ENCODE measurements at places on chromosomes 4 and X.

DNA sequence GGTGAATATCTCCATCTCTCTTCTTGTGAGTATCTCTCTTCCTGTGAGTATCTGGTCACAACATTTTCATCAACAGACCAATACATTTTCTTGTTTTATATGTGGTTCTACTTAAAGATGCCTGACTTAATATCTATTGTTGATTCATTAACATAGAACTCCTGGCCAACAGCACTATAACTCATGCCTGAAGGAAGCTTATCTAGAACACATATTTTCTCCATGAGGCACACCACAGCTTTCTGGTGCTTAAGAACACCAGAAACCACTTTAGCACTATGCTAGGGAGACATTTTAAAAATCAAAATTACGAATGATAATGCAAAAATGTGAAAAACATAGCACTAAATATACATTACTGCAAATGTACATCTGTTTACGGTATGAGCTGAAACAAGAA lies 190.4 kb downstream of the GABRB1 start:
- no peak for DNase-seq

- no peak for DNase-seq
Observed at GRCh38 chr4:2843941-2844584, 419 bp downstream of the ADD1 start.

DNA sequence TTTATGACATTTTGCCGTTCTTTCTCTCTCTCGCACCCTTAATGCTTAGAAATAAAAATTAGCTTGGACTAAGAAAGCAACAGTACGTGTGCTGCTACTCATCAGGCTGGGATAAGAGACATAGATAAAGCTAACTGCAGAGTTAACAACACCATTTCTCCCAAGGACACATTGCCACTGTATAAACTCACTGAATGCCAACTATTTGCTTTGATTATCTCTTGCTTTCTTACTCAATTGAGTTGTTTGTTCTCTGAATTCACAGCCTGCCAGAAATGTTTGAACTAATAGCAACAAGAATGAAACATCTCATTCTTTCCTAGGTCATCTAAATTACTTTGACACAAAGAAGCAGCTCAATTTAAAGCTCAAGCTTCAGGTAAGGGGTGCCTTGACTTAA lies 34.6 kb downstream of the F8 start:
- no peak for DNase-seq

GRCh38 chrX:14896273-14896672 lies 23.1 kb downstream of the MOSPD2 start:
- DNase-seq: no peak

GRCh38 chr4:81811562-81812293 lies 340.0 kb upstream of the RASGEF1B start:
- no peak for DNase-seq

DNA sequence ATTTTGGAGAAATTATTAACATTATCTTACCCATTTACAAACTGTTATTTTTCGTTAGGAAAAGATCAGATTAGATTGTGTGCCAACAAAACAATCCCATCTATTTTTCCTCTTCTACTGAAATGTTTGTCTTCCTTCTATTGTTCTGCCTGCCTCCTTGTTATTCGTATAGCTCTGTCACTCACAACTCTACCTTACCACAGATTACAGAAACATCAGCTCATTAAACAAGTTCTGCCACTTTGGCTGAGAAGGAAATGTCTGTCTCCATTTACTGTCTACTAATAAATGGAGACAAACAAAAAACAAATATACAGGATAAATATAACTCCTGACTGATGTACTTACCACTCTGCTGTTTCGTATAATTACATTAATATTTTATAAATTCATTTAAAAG lies 211.4 kb downstream of the ENOX2 start:
- DNase-seq: no peak

GRCh38 chrX:86349115-86349514 lies 200.9 kb downstream of the DACH2 start:
- DNase-seq: no peak

DNA sequence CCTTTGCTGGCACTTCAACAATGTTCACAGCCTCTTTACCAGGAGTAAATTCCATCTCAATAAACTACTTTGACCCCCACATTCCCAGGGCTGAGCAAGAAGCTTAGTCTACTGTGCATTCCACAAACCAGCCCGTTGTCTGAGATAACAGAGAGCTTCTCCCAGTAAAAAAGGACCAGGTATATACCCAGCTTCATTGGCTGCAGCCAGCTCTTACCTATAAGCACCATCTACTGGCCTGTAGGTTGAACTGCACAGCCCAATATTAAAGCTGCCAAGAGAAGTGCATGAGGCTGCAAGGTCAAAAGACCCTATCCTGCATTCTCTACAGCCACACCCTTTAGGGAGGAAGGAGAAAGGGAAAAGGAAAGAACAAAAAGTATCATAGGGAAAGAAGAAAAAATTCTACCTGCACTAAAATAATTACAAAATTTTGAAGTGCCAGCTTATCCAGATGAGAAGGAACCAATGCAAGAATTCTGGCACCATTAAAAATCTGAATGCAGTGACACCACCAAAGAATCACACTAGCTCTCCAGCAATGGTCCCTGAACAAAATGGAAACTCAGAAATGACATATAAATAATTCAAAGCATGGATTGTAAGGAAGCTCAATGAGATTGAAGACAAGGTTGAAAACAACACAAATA lies 45.7 kb upstream of the INTU start:
- no peak for DNase-seq

- DNase-seq: no peak
Observed at GRCh38 chr4:20412072-20412471, 160.4 kb downstream of the SLIT2 start.

DNA sequence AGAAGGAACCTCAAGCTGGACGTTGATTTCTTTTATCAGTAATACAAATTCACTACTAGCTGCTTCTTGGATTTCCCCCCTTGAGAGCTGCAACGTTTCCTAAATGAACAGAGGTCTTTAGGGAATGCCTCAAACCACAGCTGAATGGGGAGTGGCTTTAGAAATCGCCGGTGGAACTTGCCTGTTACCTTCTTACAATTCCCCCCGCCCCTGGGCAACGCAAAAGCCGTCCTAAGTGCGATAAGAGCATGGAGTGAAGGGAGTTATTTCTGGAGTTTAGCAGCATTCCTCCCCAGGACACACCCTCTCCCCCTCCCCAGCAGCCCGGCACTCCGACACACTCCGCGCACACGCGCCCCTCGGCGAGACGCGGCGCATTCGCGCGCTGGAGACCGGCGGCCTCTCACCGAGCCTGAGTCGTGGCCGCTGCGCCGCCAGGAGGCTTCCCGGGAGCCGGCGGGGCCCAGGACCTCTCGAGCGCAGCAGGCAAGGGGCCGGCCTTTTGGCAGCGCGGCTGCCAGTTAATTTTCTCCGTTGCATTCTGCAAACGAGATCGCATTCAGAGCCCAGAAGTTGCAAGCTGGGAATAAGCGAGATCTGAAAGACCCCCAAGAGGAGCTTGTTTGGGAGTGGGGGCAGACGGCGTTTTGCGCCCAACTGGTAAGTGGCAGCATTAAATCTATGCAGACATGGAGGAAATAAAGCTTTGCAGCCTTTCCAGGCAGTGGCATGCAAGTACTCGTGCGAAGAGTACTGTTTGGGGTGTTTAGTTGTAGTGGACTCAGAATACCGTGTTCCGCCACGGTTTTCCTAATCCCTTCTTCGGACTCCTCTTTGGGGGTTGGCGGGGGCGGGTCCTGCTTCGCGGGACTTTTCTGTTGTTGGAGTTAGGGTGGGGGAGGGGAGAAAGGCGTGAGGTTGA lies 134.7 kb downstream of the PALLD start:
- no peak for DNase-seq

DNA sequence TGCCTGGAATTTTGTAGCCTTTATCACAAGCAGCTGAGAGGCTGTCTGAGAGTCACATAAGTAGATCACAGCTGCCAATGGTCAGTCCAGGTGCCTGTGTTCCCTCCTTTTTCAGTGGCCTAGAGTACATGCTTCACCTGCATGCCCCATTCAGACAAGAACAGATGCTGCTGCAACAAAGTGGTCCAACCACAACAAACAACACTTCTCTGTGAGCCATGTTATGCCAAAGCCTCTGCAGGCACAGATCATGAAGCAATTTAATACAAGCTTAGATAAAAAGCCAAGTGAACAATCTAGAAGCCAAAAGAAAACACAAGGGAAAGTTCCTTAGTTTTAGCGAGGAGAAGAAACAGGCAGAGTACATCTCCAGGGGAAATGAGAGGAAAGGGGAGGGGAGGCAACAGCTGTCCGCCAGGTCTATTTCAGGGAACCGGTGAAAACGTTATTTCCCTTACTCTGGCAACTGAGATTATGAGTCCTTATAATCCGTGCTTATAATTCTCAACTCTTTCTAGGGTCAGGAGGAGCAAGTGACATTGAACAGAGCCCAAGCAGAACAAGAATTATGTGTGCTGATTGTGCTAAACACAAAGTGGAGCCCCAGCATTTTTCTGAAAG lies 92.6 kb downstream of the TSPAN5 start:
- DNase-seq: no peak

DNA sequence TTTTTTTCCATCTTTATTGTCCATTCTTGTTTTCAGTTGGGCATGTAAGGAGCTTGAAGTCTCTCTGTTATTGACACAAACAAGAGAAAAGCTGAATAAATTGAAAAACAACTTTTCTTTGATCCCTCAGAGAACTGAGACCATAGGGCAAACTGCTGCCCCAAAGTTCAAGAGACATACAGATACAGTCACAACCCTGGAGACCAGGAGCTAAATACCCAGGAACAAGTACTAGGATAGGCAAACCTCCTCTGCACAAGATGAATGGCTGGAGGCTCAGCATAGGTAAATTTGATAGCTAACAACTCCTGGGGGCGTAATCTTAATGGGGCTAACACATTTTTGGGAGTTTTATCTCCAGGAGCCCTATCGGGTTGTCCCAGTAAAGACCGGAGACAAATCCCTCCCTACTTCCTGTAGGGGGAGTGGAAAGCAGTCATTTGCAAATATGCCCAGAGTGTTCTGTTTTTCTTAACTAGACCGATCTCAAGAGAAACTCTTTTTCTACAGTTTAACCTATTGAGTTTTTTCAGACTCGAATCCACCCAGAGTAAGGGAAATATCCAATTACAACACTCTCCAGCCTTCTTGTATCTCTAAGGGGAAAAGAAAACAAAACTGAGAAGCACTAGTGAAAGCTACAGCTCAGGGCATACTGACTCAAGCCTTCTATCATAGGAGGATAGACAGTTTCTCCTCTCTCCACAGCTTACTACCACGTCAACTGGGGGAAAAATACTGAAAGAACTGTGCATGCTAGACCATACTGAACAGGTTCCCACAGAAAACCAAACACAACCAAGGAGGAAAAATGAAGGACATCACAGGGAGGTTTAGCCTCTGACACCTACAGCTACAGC lies 23.1 kb downstream of the MAGEA8 start:
- no peak for DNase-seq

DNA sequence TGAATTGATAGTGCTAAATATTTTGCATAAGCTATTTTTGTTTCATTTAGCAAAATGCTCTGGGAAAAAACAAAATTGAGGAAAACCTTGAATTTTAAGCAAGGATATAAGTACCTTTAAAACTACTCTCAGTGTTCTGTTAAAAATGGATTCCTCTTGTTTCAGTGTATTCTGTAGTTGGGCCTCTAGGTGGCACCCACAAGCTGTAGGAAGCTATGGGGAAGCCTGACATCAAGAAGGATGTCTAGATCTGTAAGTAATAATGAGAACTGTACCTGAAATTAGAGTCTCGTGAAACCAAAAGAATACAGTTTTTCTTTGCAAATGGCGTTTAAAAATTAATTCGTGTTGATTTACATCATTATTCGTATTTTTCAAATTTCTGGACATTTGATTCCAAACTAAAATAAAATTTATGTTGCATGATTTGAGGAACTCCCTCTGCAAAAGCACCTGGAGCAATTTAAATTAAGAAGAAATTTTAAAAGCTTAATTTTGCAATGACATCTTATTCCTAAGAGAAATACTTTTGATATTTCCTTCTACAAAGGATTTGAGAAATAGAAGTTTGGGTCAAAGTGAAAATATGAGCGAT lies 51.2 kb downstream of the TMPRSS11E start:
- DNase-seq: peak; percentile 41

- no peak for DNase-seq
Observed at GRCh38 chrX:42025861-42026260, 102.5 kb upstream of the CASK start.

- DNase-seq: no peak
Observed at GRCh38 chr4:86264241-86264640, 95.6 kb downstream of the MAPK10 start.

DNA sequence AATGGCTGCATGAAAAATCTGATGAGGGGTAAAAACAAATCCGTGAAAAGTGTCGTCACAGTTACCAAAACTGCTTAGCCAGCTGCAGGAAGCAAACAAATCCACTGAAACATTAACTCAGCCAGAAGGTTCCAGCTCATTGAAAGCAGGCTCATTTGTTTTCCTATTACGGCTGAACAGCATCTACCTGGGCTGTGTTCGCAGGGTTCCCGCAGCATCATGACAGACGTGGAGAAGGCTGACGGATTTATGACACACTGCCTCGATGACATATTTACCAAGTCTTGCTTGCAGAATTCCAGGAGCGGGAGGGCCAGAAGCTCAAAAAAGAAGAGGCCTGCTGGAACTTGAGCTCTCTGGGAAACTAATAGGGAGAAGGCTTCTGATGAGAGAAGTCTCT lies 781.1 kb downstream of the RAB28 start:
- DNase-seq: no peak

- no peak for DNase-seq
Observed at GRCh38 chr4:21864686-21865085, 83.9 kb downstream of the KCNIP4 start.

DNA sequence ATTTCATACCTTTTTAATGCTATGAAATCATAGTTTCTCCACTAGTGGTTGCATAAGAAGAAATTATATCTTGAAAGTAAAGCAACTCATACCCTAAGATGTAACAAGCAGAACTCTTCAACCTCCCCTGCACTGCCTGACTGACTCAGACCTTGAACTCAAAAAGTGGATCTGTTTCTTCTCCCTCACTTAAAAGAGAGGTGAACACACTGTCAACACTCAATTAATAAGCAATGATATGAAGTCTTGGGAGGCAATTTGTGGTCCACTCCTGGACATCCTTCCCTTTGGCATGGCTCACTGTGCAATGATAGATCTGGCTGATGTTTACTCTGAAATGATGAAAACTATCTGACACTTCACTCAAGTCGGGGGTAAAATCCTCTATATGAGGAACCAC lies 282.0 kb upstream of the DKK2 start:
- no peak for DNase-seq

DNA sequence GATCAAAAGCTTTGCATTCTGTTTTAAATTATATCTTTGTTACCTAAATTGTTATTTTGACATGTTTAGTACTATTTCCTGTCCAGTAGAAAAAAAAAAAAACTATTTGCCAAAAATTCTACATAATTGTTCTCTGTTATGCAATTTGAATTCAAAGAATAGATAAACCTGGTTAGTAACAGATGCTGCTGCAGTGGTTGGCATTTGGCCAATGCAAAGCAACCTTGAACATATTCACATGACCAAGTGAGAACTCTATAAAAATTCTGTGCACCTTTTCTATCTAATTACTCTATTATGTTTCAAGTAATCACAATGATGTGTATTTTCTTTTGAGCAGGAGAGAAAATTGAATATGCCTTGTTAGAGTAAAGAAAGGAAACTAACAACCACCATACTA lies 1473.4 kb downstream of the RPA4 start:
- no peak for DNase-seq

GRCh38 chrX:134932528-134933217 lies 58.1 kb upstream of the SMIM10 start:
- no peak for DNase-seq

GRCh38 chr4:86896596-86896995 lies 4.4 kb upstream of the C4orf36 start:
- DNase-seq: no peak
